PC-3 (cell line): ENCODE measurements at places on chromosomes 2 and 18. TPM values are rescaled to one million over a fixed set of nuclear protein-coding genes. Genes with fewer than 3 reads are reported as not detected.
A peak's percentile ranks its signal among the peaks of the same experiment; 100 is the strongest.

DNA sequence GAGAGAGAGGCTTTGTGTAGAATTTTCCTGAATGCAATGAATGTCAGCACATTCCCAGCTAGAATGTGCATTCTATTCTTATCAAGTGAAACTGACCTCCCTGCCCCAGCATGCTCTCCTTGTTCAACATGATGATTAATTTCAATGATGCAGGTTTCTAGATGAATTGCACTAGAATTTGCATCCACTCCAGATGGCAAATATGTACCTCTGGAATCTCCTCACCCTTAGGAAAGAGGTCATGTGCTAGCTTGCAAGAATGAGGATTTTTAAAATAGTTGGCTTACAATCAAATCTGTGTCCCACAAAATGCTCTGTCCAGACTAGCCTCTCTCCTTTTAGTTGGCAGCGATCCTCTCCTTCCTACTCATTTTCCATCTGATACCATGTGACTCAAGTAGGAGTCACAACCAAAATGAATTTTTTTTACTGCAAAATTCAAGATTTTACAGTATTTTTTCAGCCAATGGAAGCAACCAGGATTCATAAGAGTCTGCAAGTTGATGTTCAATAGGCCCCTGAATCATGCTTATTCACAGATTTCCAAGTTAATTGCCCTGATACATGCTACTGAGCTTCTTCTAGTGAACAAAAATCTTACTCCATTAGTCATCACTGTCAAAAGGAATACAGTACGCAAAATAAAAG lies 21.0 kb upstream of the STAT4 start:
- peak; percentile 97 for DNase-seq

TMEM18 gene
- 25.5 and 30.8 TPM in 2 replicates for total RNA-seq

DNA sequence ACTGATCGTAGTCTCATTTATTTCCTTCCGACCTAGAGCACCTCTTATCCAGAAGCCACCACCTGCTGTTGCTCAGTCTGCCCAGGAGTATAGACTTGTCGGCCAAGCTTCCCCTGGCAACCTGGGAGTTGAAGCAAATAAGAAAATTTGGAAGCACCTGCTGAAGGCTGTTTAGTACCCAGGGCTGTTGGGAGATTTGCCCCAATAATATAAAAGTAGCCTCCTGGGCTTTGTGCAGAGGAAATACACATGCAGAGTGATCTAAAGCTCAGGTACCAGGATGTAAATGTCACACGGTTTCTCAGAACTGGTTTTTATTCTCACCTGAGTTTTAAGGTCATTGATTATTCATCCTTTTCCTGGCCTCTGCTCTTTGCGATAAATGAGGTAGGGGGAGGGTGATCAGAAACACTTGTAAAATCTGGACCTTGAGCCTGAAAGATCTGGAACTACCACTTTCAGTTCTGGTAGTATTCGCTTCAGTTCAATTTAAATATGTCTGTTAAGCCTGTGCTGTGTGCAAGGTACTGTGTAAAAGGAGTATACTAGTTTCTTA lies 789 bp upstream of the COX7A2L start:
- no peak for DNase-seq

DOK6 gene
- total RNA-seq = not detected in 2 replicates

XDH gene
- 0.06 and 0.91 TPM in 2 replicates for total RNA-seq

GRCh38 chr2:160362018-160362417 lies 131.6 kb downstream of the RBMS1 start:
- no peak for DNase-seq

DNA sequence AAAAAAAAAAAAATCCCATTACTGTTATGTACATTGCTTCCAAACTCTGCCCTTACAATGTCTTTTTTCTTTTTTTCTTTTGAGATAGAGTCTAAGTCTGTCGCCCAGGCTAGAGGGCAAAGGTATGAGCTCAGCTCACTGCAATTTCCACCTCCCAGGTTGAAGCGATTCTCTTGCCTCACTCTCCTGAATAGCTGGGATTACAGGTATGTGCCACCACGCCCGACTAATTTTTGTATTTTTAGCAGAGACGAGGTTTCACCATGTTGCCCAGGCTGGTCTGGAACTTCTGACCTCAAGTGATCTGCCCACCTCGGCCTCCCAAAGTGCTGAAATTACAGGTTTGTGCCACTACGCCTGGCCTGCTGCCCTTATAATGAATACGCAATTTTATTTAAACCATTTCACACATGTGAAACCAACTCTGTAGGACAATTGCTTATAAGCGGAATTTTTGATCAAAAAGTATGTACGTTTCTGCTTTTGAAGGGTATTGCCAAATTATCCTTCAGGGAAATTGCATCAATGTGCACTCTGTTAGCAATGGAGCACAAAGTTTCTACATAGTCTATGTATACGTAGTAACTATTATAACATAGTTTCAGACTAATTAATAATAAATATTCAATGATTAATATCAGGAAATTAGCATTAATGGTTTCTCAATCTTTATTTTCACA lies 55.7 kb upstream of the ACTR3 start:
- no peak for DNase-seq

GRCh38 chr18:28635530-28635929 lies 458.6 kb upstream of the CDH2 start:
- no peak for DNase-seq
